ENCODE measurements at places on chromosomes 2 and 18.

- no peak for DNase-seq
Observed at GRCh38 chr2:164922134-164922533, 33.2 kb downstream of the SLC38A11 start.

DNA sequence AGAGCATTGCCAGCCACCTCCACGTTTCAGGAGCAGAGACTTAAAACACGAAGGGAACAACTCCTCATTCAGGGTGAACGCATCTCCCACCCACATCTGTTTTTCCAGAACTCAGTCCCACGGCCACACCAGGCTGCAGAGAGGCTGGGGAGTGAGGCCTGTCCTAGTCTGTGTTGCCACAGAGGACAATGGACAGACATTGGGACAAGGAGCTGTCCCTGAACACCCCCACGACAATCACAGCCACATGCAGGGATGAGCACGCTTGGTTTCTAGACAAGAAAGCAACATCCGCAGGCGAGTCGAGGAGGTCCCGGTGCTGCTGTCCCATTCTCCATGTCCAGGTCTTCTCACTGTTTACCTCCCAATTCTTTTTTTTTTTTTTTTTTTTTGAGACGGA is 167.4 kb downstream of the EIPR1 start:
- DNase-seq = no peak

GRCh38 chr18:649341-649740 is 8.1 kb upstream of the TYMS start:
- DNase-seq = no peak

GRCh38 chr2:45814488-45814887 is 163.0 kb downstream of the PRKCE start:
- no peak for DNase-seq

GRCh38 chr2:182941121-182941722 is 74.8 kb upstream of the FRZB start:
- DNase-seq = no peak

DNA sequence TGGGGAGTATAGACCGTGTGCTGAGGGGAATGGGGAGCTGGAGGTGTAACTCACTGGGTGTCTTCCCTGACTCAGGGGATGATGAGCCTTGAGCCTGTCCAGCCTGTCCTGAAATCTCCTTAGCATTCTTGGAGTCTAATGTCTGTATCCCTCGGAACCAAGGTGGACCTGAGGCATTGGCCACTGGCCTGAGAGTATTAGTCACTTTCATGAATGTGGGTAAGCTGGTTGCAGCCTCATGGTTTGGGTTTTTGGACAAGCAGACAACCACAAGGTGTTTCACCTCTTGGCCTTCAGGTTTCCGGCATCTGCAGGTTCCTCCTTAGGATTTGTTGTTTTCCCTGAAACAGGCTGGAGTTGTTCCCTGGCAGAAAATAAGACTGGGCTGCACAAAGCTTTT is 63.2 kb downstream of the PRKCE start:
- no peak for DNase-seq

DNA sequence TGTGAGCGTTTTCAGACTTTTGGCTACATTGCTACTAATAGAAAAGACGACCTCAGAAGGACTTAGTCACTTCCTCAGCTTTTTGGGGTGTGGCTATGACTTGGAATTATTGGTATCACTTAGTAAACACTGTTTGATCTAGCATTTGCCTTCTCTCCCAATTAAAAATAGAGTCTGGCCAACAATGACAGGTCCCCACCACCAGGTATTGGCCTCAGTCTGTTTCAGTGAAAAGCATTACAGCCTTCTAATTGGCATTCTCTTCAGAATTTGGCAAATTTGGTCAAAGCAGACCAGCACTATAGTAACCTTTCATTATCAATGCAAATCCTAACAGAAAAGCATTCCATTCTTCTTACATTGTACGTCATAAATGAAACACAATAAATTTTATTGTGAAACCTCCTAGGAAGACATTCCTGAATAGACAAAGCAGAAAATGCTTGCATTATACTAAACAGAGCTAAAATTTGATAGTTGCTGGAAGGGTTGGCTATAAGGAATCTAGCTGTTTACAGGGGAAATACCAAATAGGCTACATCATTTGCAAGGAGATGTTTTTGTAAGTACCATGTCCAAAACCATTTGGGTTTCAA is 613.9 kb downstream of the IRS1 start:
- no peak for DNase-seq

GRCh38 chr2:136183097-136183496 is 65.1 kb upstream of the CXCR4 start:
- no peak for DNase-seq
